Activated CD4-positive, alpha-beta T cell treated with anti-CD3 and anti-CD28 coated beads for 36 hours (primary cell): ENCODE measurements at places on chromosomes 13 and 19. TPM values are rescaled to one million over a fixed set of nuclear protein-coding genes. Genes with fewer than 3 reads are reported as not detected.

Gene FIZ1
- total RNA-seq: 14.7 TPM

Gene CDC42EP5
- total RNA-seq: 0.55 TPM

Gene CADM4
- 0.53 TPM for total RNA-seq

Gene RNF113B
- not detected for total RNA-seq

Gene ZNF814
- total RNA-seq: 24.1 TPM

Gene C19orf25
- total RNA-seq: 26.9 TPM

Gene FBXW9
- 8.3 TPM for total RNA-seq

Gene ATP1A3
- total RNA-seq: 1.8 TPM

Gene ACP7
- not detected for total RNA-seq

Gene POLR2I
- 97.3 TPM for total RNA-seq

Gene MEIS3
- total RNA-seq: not detected

Gene RPS28
- total RNA-seq: 1,994 TPM

Gene LENG9
- 5.0 TPM for total RNA-seq

GRCh38 chr19:55474269-55475265 lies 1.9 kb upstream of the ZNF628 start:
- no peak for DNase-seq
- peaks cover 27% of the 10 kb centered on the region for H3K4me1 ChIP-seq
- no peak overlapping the region for H3K27ac ChIP-seq
- peak overlapping the region; percentile 84 for H3K4me3 ChIP-seq
- no peaks in the 10 kb centered on the region for H3K27me3 ChIP-seq

GRCh38 chr13:90683711-90684131 lies 663.8 kb upstream of the MIR17HG start:
- no peak overlapping the region for H3K27ac ChIP-seq
- no peaks in the 10 kb centered on the region for H3K27me3 ChIP-seq
- no peak overlapping the region for H3K4me3 ChIP-seq

GRCh38 chr13:20989656-20990321 lies 71.6 kb downstream of the LATS2 start:
- H3K27ac ChIP-seq: no peak overlapping the region
- no peak overlapping the region for H3K4me3 ChIP-seq
- H3K27me3 ChIP-seq: peaks cover 2% of the 10 kb centered on the region
- H3K36me3 ChIP-seq: no peaks in the 10 kb centered on the region
- DNase-seq: no peak

DNA sequence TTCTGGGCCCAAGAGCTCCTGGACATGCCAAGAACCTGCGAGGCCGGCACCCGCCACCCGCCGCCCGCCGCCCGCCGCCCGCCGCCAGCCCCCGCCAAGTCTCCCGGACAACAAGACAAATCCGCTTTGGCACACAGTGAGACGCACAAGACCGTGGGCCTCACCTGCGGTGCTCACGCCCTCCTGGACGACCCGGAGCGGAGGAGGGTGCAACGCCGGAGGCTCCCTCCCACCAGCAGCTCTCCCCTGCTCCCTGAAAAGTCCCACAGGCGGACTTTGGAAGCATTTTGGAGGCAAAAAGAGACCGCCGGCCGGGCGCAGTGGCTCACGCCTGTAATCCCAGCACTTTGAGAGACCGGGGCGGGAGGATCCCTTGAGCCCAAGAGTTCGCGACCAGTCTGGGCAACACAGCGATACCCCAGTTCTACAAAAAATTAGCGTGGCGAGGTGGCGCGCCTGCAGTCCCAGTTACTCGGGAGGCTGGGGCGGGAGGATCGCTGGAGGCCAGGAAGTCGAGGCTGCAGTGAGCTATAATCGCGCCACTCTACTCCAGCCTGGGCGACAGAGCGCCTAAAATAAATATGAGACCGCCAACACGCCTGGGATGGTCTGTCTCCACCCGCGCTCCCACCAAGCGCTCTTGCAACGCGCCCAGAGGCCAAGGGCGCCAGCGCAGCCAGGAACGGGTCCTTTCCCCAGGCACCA lies 783 bp downstream of the RHPN2 start:
- DNase-seq: no peak
- no peak overlapping the region for H3K27ac ChIP-seq
- H3K4me3 ChIP-seq: peak overlapping the region; percentile 67
- peaks cover 33% of the 10 kb centered on the region for H3K27me3 ChIP-seq
- peaks cover 3% of the 10 kb centered on the region for H3K4me1 ChIP-seq

GRCh38 chr13:109627649-109628048 lies 158.7 kb downstream of the IRS2 start:
- DNase-seq: no peak
- no peaks in the 10 kb centered on the region for H3K36me3 ChIP-seq
- no peaks in the 10 kb centered on the region for H3K27me3 ChIP-seq
- H3K4me3 ChIP-seq: no peak overlapping the region
- H3K27ac ChIP-seq: no peak overlapping the region
- no peaks in the 10 kb centered on the region for H3K4me1 ChIP-seq

GRCh38 chr13:82647540-82647939 lies 1234.7 kb downstream of the SLITRK1 start:
- no peak for DNase-seq
- H3K27ac ChIP-seq: no peak overlapping the region
- H3K4me3 ChIP-seq: no peak overlapping the region
- H3K36me3 ChIP-seq: no peaks in the 10 kb centered on the region
- no peaks in the 10 kb centered on the region for H3K27me3 ChIP-seq

DNA sequence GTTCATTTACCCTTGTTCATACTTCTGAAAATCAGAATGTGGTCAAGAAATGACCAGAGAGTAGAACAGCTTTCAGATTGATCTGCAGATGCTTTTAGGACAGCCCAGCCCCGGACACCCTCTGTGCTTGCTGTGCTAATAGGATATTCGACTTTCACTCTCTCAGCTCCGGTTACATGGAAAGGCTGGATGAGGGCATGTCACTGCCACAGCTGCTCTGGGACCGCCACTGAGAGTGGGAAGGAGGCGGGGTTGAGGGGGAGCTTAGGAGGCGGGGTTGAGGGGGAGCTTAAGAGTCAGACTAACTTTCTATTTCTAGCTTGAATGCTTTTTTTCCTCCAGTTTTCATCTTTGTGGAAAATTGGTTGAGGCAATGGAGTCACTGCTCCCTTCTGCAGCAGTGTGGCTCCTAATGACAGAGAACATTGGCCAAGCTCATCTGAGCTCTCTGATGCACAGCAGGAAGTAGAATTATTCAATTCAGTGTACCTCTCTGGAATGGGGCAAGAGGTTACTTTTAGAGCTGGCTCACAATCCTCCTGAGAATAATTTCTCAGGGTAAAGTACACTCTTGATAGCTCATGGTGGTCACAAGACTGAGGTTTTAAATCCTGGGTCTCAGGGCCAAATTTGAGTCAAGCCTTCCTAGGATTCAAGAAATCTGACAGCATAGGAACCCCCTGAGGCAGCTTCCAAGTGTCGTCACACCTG lies 74.6 kb upstream of the NPAS1 start:
- peaks cover under 1% of the 10 kb centered on the region for H3K4me1 ChIP-seq
- peaks cover 9% of the 10 kb centered on the region for H3K36me3 ChIP-seq
- no peaks in the 10 kb centered on the region for H3K27me3 ChIP-seq
- H3K4me3 ChIP-seq: no peak overlapping the region

DNA sequence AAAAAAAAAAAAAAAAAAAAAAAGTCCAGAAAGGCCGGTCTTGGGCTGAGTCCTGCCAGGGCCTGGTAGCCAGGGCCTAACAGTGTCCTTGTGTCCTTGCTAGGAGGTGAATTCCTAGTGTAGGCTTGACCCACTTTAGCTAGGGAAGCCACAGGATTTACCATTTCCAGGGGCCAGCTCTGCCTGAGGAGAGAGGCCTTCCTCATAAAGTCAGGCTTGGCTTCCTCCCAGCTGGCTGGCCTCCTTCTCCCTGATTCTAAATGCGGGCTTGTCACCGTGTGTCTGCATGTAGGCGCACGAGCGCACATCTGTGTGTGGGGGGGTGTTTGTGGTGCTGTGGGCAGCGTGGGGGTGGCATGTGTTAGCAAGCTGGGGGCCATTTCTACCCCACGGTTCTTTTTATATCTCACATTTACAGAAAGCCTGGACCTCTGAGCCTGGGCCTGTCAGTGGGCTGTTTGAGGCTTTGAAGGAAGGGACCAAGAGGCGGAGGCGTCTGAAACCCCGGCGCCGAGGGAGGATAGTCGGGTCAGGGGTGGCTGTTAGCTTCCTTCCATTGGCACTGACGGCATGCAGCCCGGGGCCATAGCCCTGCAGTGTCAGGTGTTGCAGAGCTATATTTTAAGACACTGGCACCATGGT lies 31.7 kb downstream of the IER2 start:
- H3K36me3 ChIP-seq: no peaks in the 10 kb centered on the region
- peak; percentile 65 for DNase-seq
- no peaks in the 10 kb centered on the region for H3K27me3 ChIP-seq
- no peak overlapping the region for H3K4me3 ChIP-seq
- peaks cover 27% of the 10 kb centered on the region for H3K4me1 ChIP-seq

DNA sequence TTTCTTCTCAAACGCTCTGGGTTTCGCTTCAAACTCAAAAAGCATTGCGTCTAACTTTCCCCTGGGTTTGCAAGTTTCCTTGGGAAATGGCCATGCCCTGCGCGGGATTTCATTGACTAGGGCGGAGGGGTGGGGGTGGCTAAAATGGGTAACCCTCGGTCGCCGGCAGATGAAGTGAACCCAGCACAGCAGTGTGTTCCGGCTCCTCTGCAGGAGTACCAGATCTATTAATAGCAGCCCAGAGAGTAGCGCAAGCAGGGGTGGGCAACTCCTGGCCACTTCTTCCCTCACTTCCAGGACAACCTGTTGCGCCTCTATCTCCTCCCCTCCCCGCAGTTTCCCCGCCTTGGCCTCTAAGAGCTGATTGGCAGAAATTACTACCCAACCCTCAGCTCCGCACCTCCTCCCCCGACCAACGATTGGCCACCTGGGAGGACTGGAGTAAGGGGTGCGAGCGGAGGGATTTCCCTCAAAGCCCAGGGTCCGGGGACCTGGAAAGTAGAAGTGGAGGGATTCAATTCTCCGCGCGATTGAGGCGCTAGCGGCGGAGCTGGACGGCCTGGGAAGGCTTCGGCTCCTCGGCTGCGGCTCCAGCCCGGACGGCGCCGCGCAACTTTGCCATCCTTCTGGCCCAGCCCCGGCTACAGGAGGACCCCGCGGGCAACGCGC lies at the start of gene FREM2:
Gene FREM2, plus strand, starts transcription at position 501 of the 669 bp plus-strand sequence. CDS start 268 bp downstream, outside the sequence.
- H3K4me1 ChIP-seq: no peaks in the 10 kb centered on the region
- DNase-seq: no peak
- H3K27ac ChIP-seq: no peak within 1 kb of the TSS
- H3K4me3 ChIP-seq: peak within 1 kb of the TSS; percentile 3

GRCh38 chr19:33520844-33521479 lies 629 bp downstream of the PEPD start:
- H3K36me3 ChIP-seq: no peaks in the 10 kb centered on the region
- H3K4me3 ChIP-seq: peak overlapping the region; percentile 89
- H3K4me1 ChIP-seq: peaks cover 20% of the 10 kb centered on the region
- DNase-seq: no peak

GRCh38 chr19:48501494-48502349 lies 9.9 kb downstream of the LMTK3 start:
- DNase-seq: peak; percentile 86
- H3K36me3 ChIP-seq: peaks cover 3% of the 10 kb centered on the region
- peak overlapping the region; percentile 44 for H3K27ac ChIP-seq
- peak overlapping the region; percentile 45 for H3K4me3 ChIP-seq
- peaks cover 16% of the 10 kb centered on the region for H3K27me3 ChIP-seq

- H3K4me1 ChIP-seq: peaks cover 24% of the 10 kb centered on the region
- H3K36me3 ChIP-seq: peaks cover 2% of the 10 kb centered on the region
- no peak for DNase-seq
Observed at GRCh38 chr19:54530866-54531265, 28.2 kb downstream of the LAIR2 start.

DNA sequence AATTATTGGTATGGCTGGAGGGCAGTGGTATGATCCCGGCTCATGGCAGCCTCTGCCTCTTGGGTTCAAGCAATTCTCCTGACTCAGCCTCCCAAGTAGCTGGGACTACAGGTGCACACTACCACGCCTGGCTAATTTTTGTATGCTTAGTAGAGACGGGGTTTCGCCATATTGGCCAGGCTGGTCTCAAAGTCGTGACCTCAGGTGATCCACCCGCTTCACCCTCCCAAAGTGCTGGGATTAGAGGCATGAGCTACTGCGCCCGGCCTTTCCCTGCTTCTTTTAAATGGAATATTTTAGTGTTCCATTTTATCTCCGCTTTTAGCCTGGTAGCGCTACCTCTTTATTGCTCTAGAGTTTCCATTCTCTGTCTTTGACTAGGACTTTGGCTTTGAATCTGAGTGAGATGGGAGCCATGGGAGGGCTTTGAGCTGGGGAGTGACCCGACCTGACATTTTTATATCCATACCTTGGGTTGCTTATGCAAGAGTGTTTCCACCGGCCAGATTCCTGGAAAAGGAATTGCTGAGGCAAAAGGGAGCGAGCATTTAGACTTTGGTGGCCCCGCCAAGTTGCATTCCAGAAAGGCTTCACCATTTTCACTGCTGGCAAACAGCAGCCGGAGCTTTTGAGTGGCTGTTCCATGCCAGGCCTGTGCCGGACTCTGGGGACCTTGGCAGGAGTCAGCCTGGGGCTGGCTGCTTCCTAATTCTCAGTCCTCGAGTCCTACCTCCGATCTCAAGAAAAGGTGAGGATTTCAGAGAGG lies 22.9 kb downstream of the BICRA start:
- H3K36me3 ChIP-seq: peaks cover 5% of the 10 kb centered on the region
- H3K4me1 ChIP-seq: peaks cover 21% of the 10 kb centered on the region
- no peak overlapping the region for H3K4me3 ChIP-seq
- H3K27me3 ChIP-seq: no peaks in the 10 kb centered on the region

DNA sequence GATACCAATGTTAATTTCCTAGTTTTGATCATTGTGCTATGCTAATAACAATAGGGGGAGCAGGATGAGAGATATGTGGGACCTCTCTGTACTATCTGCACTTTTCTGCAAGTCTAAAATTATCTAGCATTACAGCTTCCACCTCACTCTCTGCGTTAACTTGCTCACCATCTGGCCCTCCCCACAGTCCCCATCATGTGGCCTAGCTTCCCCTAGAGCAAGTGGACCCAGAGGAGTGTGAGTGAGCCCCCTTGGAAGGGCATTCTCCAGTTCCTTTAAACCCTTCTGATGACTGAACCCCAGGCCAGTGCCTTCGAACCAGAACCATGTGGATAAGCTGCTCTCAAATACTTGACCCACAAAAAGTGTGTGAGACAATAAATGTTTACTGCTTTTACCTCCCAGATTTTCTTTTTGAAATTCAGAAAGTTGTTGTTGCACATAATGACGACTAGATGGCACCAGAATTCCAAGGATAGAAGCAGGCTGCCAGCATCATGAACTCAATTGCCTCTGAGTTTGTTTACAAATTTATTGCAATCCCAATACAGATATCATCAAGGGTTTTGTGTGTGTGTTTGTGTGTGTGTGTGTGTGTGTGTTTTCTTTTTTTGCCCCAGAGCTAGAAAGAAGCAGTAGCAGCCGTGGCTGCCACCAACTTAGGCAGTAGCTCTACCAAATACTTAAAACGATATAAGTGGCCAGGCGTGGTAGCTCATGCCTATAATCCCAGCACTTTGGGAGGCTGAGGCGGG lies 49.0 kb upstream of the ZNF780A start:
- peaks cover 13% of the 10 kb centered on the region for H3K4me1 ChIP-seq
- H3K4me3 ChIP-seq: no peak overlapping the region
- no peaks in the 10 kb centered on the region for H3K36me3 ChIP-seq
- DNase-seq: no peak

DNA sequence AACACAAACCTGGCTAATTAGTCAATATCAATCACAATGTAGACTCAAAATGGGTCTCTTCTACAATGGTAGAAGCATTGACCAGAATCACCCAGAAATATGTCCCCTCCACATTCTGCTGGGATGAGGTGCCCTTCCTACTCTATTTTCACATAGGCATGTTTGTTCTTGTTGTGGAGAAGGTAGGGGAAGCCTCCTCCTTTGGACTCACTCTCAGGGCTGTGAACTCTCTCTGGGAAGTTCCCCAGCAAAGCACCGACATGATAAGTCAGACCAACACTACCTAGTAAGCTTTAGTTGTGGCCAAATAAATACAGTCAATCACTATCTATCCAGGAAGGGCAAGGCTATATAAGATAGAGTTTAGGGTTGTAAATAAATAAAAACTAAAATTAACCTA lies 194.5 kb upstream of the UBL3 start:
- H3K36me3 ChIP-seq: no peaks in the 10 kb centered on the region
- no peak overlapping the region for H3K4me3 ChIP-seq
- H3K27me3 ChIP-seq: peaks cover 3% of the 10 kb centered on the region
- no peak for DNase-seq
